ENCODE measurements at places on chromosomes 16 and 17. TPM values are rescaled to one million over a fixed set of nuclear protein-coding genes. Genes with fewer than 3 reads are reported as not detected.

The DNASE1L2 gene
- total RNA-seq, result 0.32 TPM

The PRR11 gene
- total RNA-seq, result 66.6 TPM

The NPIPA8 gene
- 0.54 TPM for total RNA-seq

The AXIN1 gene
- total RNA-seq, result 24.9 TPM

The KRTAP17-1 gene
- not detected for total RNA-seq

The NLK gene
- total RNA-seq, result 7.8 TPM

The KRTAP4-5 gene
- not detected for total RNA-seq

The CRHR1 gene
- not detected for total RNA-seq

The SPATA32 gene
- 0.27 TPM for total RNA-seq

The FOXJ1 gene
- 11.1 TPM for total RNA-seq

The SEZ6 gene
- not detected for total RNA-seq

The TRIM25 gene
- 95.6 TPM for total RNA-seq

The FXR2 gene
- total RNA-seq, result 28.6 TPM

The KRTAP4-1 gene
- not detected for total RNA-seq

The TOM1L1 gene
- not detected for total RNA-seq

The HBQ1 gene
- total RNA-seq, result 3.2 TPM

The SHISA6 gene
- total RNA-seq, result not detected

The CDH16 gene
- not detected for total RNA-seq

The CHST4 gene
- total RNA-seq, result not detected

The KRTAP4-4 gene
- total RNA-seq, result not detected

The TMED6 gene
- total RNA-seq, result 2.2 TPM

The DDX52 gene
- total RNA-seq, result 33.1 TPM

The TMEM204 gene
- total RNA-seq, result 14.3 TPM

The PRSS36 gene
- 0.72 TPM for total RNA-seq

The RHBDL3 gene
- 0.11 TPM for total RNA-seq

The TERB1 gene
- total RNA-seq, result 0.14 TPM

The ZNF469 gene
- 0.56 TPM for total RNA-seq

The TEX14 gene
- 0.23 TPM for total RNA-seq

The TBC1D3B gene
- 6.6 TPM for total RNA-seq

The KRTAP4-3 gene
- not detected for total RNA-seq

The SHCBP1 gene
- total RNA-seq, result 37.6 TPM

The CMIP gene
- total RNA-seq, result 38.5 TPM

The CES4A gene
- total RNA-seq, result 4.5 TPM

The CORO6 gene
- total RNA-seq, result 11.6 TPM

The HEXIM1 gene
- total RNA-seq, result 23.5 TPM

The SLC5A2 gene
- not detected for total RNA-seq

The TLCD2 gene
- total RNA-seq, result 0.07 TPM

The NDRG4 gene
- total RNA-seq, result 1.3 TPM

The DUXB gene
- not detected for total RNA-seq

The NFATC2IP gene
- 63.8 TPM for total RNA-seq

The KRT17 gene
- not detected for total RNA-seq

The KRTAP3-2 gene
- not detected for total RNA-seq

The GIT1 gene
- total RNA-seq, result 54.8 TPM

The KRT39 gene
- total RNA-seq, result not detected

The METTL16 gene
- total RNA-seq, result 47.9 TPM

The RGS9 gene
- total RNA-seq, result 1.9 TPM

The SULT1A3 gene
- total RNA-seq, result 14.8 TPM

The G6PC1 gene
- not detected for total RNA-seq

The C16orf82 gene
- total RNA-seq, result not detected

The SMARCD2 gene
- 103 TPM for total RNA-seq

The MRPS34 gene
- 193 TPM for total RNA-seq

The TNFRSF13B gene
- total RNA-seq, result not detected

The CUEDC1 gene
- 0.29 TPM for total RNA-seq

The KCNH6 gene
- not detected for total RNA-seq

The DHRS7C gene
- not detected for total RNA-seq

Data from activated CD8-positive, alpha-beta T cell treated with anti-CD3 and anti-CD28 coated beads for 36 hours (primary cell).